NCI-H526 treated with DMSO at 0.1 percent for 48 hours (cell line): ENCODE measurements at places on chromosomes 1 and 21.
A peak's percentile ranks its signal among the peaks of the same experiment; 100 is the strongest.

DNA sequence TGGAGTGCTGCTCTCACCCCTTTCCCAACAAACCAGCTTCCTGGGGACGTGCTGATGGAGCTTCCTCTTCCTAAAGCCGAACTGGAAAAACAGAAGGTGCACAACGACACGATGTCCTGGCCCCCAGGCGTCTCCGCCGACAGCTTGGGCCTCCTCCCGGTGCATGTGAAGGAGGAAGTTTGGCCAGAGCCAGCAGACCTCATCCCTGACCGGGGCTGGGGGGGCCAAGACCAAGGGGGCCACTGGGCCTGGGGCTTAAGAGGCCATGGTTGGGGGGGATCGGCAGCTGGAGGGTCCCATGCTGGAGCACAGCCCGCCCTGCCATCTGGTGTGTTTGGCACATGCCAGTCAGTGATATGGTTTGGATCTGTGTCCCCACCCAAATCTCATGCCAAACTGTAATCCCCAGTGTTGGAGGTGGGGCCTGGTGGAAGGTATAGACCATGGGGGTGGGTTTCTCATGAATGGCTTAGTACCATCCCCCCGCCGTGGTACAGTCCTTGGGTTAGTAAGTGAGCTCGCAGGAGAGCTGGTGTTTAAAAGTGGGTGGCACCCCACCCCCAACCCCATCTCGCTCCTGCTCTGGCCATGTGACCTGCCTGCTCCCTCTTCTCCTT lies 6.4 kb downstream of the HES4 start:
- DNase-seq = no peak

DNA sequence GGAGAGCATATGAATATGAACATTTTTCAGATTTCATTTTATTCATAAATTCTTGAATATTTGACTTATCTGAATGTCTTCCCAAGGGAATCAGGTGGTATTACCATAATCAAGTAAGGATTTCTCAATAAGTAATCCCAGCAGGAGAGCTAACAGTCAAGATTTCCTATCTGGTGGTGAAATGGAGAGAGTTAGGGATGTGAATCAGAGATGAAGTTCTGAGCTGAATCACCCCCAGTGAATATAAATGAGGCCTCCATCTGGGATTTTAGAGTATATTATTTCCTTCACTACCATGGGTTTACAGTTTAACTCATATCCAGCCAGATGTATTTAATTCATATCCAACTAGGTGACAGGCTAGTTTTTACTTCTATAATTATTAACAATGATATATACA lies 61.5 kb upstream of the RGS2 start:
- DNase-seq = no peak

GRCh38 chr1:45299981-45300668 lies 26.6 kb upstream of the HPDL start:
- peak; percentile 83 for DNase-seq

DNA sequence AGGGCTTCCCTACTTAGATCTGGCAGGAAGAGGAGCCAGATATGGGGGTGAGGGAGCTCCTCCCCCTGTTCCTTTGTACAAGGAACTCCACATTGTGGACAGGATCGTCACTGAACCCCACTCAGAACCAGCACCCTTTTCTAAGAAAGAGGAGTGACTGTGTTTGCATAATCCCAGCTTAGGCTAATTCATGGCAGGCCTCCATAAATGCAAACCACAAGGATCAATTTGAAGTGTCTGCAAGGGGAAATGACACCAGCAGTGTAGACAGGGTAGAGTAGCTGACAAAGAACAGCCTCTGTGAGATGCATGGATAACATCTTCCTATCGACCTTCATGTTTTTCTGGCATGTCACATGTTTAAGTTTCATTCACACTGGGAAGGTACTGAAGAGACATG lies 11.7 kb downstream of the MX1 start:
- DNase-seq = no peak

- no peak for DNase-seq
Measured at GRCh38 chr1:66300972-66301451, 232.9 kb upstream of the SGIP1 start.

GRCh38 chr1:168057355-168057754 lies 79.4 kb downstream of the GPR161 start:
- no peak for DNase-seq

GRCh38 chr1:47650205-47650604 lies 212.4 kb downstream of the FOXD2 start:
- DNase-seq = no peak

DNA sequence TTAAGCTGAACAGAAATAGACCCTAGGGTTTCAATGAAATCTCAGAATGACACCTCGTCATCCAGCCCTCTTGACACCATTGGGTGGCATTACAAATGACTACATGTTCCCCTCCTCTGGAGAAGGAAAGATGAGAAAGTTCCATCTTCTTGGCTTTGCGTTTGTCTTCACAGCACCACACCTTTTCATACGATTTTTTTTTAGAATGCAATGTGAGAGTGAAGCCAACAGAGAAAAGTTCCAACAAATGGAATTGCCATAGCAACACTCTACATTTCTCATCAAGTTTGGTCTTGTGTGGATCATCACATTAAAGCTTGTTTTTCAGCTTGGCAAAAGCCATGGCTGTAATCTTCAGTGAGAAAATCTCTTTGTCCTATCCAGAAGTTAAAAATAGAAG lies 183.4 kb upstream of the SNX7 start:
- DNase-seq = no peak

GRCh38 chr1:6073480-6074053 lies 27.9 kb downstream of the KCNAB2 start:
- DNase-seq = no peak

DNA sequence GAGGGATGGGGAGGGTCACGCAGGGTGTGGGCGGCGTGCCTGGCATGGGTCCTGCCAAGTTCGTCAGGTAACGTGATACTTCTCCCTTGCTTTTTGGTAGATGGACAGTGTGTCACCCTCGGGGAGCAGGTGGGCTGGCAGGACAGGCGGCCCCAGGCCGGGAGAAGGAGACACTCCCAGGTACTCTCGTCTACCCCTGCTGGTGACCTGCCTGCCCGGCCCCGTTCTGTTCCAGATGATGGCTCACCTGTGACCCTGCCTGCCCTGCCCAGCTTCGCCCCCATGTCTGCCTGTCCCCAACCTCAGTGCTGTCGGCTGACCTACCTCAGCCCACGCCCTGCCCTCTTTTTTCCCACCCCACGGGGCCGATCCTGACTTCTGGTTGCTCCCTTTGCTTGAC lies 144.7 kb downstream of the PCBP3 start:
- DNase-seq = no peak

DNA sequence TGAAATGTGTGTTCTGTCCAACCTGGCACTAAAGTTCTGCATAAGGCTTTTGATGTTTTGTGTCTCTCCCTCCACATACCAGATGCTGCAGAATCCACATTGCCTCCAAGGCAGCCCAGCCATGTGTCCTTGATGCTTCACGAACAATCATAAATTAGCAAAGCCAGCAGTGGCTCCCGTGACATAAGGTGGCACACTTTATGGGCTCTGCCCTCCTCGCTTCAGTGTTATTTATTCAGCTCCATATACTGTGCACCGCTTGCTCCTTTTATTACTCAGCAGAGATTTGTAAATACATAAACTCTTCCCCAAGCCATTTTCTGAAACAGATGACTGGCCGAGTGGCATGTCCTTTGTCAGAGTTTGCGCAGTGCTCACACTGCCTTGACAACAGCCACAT lies 112.8 kb upstream of the SLC35F3 start:
- no peak for DNase-seq

- DNase-seq = no peak
Measured at GRCh38 chr1:226886122-226886901, 15.9 kb downstream of the PSEN2 start.

GRCh38 chr1:14341147-14341546 lies 257.3 kb upstream of the KAZN start:
- no peak for DNase-seq

- DNase-seq = no peak
Measured at GRCh38 chr1:15277447-15277838, 30.4 kb downstream of the FHAD1 start.

- no peak for DNase-seq
Measured at GRCh38 chr1:16927711-16928485, 6.2 kb downstream of the CROCC start.

GRCh38 chr1:11706292-11706691 lies 14.8 kb downstream of the DRAXIN start:
- no peak for DNase-seq

DNA sequence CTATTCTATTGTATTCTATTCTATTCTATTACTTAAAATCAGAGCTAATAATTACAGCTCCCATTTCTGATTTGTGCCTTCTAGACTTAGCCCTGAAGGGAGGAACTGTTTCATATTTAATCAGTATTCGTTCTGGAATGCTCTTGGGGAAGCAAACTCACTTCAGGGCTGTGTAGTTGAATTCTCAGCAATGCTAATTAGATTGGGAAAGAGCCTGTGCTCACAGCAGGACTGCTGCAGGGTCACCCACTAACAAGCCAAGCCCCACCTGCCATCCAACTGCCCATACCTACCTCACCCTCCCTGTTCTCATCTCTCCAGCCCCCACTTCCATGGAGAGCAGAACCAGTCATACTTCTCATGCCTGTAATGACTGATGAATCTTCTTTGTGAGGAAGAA lies 464.2 kb downstream of the PTPRU start:
- no peak for DNase-seq

- DNase-seq = no peak
Measured at GRCh38 chr1:232518349-232518748, 111.6 kb downstream of the SIPA1L2 start.

- no peak for DNase-seq
Measured at GRCh38 chr1:103960710-103961109, 211.0 kb downstream of the AMY1C start.

- DNase-seq = no peak
Measured at GRCh38 chr1:66317248-66317515, 216.8 kb upstream of the SGIP1 start.

DNA sequence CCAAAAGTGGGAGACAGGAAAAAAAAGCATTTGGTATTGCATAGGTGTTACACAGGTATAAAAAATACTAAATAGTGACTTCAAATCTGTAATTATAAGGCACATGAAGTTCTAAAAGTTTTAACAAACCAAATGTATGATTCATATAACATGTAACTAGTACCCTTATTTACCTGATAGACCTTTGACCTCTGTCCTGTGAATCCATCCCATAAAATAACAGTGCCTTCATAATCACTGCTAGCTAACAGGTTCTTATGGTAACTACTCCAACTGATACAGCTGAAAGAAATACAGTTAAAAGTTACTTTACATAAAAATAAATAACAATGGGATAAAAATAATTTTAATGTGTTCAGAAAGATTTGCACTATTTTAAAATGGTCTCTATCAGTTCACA lies 163.5 kb downstream of the COP1 start:
- no peak for DNase-seq
